ENCODE measurements at places on chromosomes 12 and 14. TPM values are rescaled to one million over a fixed set of nuclear protein-coding genes. Genes with fewer than 3 reads are reported as not detected.

- no peak for DNase-seq
These were observed 48.4 kb upstream of the IFNG-AS1 start for GRCh38 chr12:67940780-67941243.

OR6C2 gene
- not detected for total RNA-seq

DNA sequence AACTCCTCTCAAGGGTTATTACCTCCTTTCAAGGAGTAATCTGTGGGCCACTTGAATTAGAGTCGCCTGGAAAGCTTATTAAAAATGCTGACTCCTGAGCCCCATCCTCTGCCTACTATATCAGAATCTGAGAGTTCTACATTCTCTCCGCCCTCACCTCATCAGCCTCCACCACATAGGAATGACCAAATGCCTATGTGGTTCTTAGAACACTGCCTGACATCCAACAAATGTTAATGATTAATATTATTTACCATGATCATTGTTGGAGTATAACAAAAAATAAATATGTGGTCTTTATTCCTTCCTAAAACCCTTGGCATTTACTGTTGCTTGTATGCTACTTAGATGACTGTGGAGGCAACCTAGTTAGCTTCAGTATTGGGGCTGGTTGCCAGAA, 91.9 kb downstream of the BBS10 start:
- DNase-seq, result no peak

- DNase-seq, result no peak
These were observed 22.5 kb upstream of the MANSC4 start for GRCh38 chr12:27802511-27802910.

GRCh38 chr12:34606749-34607519, 584.6 kb downstream of the ALG10 start:
- no peak for DNase-seq

- DNase-seq, result no peak
These were observed 52.8 kb upstream of the SLC2A13 start for GRCh38 chr12:40158592-40159111.

- no peak for DNase-seq
These were observed 101.4 kb downstream of the EGLN3 start for GRCh38 chr14:33849455-33849801.

GRCh38 chr14:27205036-27205435, 607.2 kb upstream of the NOVA1 start:
- no peak for DNase-seq

KRT85 gene
- not detected for total RNA-seq

PLA2G1B gene
- not detected for total RNA-seq

DNA sequence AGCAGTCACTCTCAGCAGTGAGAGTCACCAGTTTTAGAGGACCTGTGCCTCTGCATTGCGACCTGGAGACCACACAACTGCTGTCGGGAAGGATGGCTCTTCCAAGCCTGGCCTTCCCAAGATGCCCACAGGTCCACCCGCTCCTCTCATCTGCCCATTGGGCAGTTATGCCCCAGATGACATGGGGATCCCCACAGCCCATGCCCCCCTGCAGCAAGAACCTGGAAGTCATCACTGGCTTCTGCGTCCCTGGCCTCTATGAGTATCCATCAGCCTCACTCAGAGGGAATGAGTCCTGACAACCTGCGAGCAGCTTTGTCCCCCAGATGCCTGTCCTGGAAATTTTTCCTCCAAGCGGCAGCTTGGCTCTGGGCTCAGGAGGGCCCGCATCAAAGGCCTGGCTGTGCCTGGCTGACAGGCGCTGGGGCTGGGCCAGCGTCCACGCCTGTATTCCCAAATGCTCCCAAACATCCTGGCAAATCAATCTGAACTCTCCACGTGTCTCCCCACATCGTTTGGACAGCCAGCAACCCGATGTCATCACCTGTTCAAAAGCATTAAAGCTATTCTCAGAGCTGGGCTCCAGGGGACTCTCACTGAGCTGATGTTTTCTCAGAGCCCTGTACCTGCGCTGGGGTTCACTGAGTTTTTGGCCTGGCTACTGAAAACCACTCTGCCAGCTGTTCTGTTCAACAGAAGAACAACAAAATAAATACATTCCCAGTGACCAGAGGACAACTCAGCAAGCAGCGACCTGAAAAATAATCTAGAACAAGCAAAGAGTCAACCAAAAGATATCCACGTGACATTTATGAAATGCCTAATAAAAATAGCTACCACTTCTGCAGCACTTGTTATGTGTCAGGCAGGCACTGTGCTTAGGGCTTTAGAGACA, 57.8 kb downstream of the CLMN start:
- DNase-seq, result no peak

- DNase-seq, result no peak
These were observed 1023.7 kb downstream of the FSCB start for GRCh38 chr14:43483415-43483814.

DNA sequence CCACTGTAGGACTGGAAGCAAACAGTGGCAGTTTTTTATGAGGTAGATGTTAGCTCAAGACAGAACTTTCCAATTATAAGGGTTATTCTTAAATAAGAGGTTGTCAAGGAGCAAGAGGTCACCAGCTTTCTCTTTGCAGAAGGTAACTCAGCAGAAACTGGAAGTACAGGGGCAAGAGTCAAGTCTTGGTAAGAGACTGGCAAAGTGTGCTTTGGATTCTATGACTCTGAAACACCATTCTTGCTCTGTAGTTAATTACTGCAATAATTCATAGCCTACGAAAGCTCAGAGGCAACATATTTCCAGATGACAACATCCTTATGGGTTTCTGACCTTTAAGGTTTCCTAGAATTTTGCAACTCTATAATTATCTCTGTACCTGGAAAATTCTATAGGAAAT, 51.3 kb downstream of the RMST start:
- DNase-seq, result no peak

- DNase-seq, result no peak
These were observed 48.5 kb upstream of the OR5AU1 start for GRCh38 chr14:21204167-21205025.

GRCh38 chr12:110669193-110669502, 19.8 kb downstream of the HVCN1 start:
- no peak for DNase-seq

DNA sequence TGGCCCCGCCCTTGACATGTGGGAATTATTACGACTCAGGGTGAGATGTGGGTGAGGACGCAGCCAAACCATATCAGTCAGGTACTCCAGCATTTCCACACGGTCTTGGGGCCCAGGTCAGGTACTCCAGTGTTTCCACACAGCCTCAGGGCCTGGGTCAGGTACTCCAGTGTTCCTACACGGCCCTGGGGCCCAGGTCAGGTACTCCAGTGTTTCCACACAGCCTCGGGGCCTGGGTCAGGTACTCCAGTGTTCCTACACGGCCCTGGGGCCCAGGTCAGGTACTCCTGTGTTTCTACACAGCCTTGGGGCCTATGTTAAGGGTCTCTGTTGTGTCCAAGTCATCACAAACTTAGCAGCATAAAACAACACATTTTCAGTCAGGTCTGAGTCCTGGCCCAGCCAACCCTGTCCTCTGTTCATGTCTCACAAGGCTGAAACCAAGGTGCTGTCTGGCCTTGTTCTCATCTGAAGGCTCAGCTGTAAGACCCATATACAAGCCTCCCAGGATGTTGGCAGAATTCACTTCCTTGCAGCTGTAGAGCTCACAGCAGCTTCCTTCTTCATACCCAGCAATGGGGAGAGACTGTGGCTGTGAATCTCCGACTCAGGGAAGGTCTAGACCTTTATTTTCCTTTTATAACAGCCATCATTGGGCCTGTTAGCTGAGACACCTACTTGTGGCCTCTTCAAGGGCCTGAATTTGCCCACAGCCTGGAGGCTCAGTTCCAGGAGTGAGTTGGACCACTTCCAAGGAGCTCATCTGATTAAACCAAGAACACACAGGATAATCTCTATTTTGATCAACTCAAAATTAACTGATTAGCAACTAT, 107.6 kb upstream of the SFSWAP start:
- no peak for DNase-seq

GRCh38 chr12:85616201-85616600, 220.0 kb downstream of the RASSF9 start:
- no peak for DNase-seq

DNA sequence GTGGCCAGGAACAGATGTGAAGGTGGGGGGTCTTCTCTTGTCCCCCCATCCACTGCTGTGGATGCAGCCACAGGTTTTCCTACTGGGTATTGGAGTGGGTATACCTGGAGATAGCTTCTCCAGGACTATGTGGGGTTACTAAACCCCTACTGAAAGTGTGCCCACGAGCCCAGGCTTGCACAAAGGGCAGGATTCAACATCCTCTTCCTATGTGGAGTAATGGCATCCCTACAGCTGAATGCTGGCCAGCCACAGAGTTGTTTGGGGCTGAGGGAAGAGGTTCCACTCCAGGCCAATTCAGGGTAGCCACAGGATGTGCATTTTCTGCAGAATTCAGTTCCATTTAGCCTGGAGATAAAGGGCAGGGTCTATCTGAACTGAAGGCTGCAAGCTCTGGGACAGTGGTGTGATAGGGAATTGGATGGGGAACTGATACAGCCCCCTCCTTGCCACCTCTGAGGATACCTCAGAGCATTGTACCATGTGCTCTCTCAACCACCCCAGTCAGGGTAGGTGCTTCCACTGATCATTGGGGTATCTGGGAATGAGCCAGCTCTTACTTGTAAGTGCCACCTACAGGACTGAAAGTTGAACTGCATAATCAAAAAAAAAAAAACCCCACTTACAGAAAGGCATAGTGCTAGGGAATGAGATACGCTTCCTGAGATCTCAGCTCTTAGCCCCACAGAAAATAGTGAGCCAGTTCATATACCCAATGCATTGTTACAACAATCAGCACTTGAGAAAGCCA, 187.1 kb downstream of the KITLG start:
- peak; percentile 65 for DNase-seq

GRCh38 chr12:111268738-111269572, 99.9 kb downstream of the PHETA1 start:
- DNase-seq, result peak; percentile 34

- DNase-seq, result peak; percentile 36
These were observed 9.2 kb downstream of the HOXC8 start for GRCh38 chr12:54017878-54018467.

- DNase-seq, result peak; percentile 65
These were observed 108.5 kb upstream of the ESRRB start for GRCh38 chr14:76267322-76268046.

ASPG gene
- not detected for total RNA-seq

CPNE6 gene
- not detected for total RNA-seq

- DNase-seq, result no peak
These were observed 308.0 kb downstream of the SLC6A15 start for GRCh38 chr12:84604551-84604950.

- DNase-seq, result peak; percentile 2
These were observed 2.1 kb upstream of the PTPRQ start for GRCh38 chr12:80441921-80442320.

EMP1 gene
- total RNA-seq, result 318 TPM
